ENCODE measurements at places on chromosomes 5 and 9. TPM values are rescaled to one million over a fixed set of nuclear protein-coding genes. Genes with fewer than 3 reads are reported as not detected.

GRCh38 chr9:109974143-109974917 lies 194.3 kb downstream of the PALM2AKAP2 start:
- DNase-seq = no peak

Gene ANKRD55
- total RNA-seq = 0.66 TPM

DNA sequence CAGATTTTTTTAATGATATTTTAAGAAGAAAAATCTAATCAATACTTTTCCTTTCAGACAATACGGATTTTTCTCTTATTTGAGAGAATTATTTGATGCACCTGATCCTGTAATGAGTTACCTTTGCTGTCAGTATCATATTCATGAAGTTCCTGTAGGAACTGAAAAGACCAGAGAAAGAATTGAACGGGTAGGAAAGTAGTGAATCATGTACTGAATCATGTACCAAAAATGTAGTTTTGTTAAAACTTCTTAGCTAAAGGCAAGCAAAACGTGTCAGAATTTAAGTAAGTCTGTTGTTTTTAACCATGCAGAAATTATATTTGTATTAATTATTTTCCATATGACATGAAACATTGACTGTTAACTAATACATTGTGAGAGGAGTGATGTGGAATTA lies 56.6 kb downstream of the SMC5 start:
- DNase-seq = no peak

DNA sequence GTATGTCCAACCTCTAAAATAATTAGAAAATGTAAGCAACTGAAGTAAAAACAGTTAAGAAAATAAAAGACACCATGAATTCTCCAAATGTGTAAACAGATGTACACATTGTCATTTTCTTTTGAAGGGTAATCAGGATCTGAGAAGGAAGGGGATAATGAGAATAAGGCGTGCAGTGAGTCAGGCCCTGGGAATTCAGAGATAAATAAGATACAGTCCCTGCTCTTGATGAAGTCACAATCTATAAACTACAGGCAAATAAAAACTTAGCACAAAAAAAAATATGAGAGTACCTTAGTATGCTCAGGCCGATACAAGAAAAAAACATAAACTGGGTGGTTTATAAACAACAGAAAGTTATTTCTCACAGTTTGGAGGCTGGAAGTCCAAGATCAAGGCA lies 315.3 kb downstream of the DNAH5 start:
- no peak for DNase-seq

Gene SLC6A3
- not detected for total RNA-seq

Gene STOML2
- 124 TPM for total RNA-seq

Gene CARD6
- 10.1 TPM for total RNA-seq

All from esophagus muscularis mucosa (tissue), 4 donors.